ENCODE measurements at places on chromosomes 6 and 20. TPM values are rescaled to one million over a fixed set of nuclear protein-coding genes. Genes with fewer than 3 reads are reported as not detected.

Gene TMEM74B
- total RNA-seq: 0.73 TPM

Gene MYO6
- 0.59 TPM for total RNA-seq

Gene RUNX2
- 2.2 TPM for total RNA-seq

Gene CCN5
- total RNA-seq: not detected

Gene SOBP
- 1.3 TPM for total RNA-seq

Gene DNAH8
- 1.1 TPM for total RNA-seq

Gene OOEP
- 0.97 TPM for total RNA-seq

Gene RNF182
- not detected for total RNA-seq
